CD14-positive monocyte (primary cell): ENCODE measurements at places on chromosomes 2 and 18.

DNA sequence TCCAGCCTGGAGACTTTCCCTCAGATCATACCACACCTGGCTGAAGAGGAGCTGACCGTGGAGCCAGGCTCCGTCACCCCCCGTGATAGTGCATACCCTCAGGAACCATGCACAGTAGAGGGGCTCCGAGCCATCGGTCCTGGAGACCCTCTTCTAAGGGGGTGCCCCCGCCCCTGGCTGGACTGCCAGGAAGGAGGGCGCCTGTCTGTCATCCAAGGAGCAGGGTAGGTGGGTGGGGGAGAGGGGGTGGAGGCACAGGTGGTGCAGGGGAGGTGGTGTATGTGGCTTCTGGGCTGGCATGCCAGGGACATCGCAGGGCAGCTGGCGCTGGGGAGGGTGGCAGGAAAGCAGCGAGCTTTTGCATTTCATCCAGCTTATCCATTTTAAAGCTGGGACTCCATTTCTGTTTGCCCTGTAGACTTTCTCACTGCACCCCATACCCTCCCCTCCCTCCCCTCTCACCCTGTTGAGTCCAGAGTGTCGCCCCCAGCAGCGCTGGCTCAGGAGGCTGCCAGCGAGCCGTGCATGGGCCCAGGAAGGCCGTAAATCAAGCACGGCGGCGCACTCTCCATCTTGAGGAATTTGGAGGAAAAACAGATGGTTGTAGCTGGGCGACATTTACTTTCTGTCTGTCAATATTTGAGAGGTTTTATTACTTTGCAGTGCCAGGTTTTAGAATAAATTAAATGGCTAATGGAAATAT is 56.2 kb upstream of the HS6ST1 start:
- DNase-seq: no peak

DNA sequence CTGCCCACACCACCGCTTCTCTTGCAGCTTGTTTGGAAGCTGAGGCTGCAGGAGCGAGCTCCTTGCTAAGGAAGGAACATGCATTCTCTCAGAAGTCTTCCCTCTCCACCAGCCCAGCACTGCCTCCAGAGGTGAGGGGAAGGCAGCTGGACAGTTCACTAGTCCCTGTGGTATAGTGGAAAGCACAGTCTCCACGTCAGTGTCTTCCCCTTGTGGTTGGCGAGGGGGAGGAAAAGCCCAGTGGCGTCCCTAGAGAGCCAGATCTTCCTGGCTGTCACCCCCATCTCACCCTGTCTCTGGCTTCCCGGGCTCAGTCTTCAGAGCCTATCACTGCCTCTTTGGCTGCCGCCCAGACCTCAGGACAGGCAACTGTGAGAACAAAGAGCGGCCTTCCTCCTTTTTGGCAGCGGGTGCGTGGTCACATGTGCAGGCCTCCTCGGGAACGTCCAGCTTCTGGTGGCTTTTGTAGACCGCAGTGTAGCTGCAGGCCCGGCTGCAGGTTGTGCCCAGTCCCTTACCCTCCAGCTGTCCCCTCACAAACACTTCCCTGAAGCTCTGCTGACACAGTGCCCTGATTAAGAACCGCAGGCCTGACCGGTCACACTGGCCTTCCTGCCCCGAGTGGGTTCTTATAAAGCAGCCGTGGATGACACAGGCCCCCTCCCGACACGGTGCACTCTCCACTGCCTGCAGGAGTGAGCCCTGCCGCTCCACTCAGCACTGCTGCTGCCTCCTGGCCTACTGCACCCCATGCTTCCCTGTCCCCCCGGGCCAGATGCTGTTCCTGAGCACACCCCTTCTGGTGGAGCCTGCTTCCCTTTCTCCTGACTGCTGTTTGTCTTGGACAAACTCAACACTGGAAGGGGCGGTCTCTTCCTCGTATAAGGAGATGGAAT is 90.9 kb downstream of the RNF144A start:
- peak; percentile 79 for DNase-seq

DNA sequence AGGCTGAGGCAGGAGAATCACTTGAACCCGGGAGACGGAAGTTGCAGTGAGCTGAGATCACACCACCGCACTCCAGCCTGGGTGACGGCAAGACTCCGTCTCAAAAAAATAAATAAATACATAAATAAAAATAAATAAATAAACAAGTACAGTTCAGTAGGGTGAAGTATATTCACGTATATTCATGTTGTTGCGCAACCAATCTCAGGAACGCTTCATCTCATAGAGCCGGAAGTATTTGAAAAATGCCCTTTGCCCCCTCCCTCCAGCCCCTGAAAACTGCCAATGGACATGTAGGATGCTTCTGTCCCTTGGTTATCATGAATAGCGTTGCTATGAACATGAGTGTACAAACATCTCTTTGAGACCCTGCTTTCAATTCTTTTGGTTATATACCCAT is 132.0 kb downstream of the DTNB start:
- no peak for DNase-seq

- no peak for DNase-seq
Measured at GRCh38 chr18:68449292-68449691, 265.6 kb downstream of the TMX3 start.

GRCh38 chr2:181627545-181627944 is 29.4 kb downstream of the CERKL start:
- no peak for DNase-seq

DNA sequence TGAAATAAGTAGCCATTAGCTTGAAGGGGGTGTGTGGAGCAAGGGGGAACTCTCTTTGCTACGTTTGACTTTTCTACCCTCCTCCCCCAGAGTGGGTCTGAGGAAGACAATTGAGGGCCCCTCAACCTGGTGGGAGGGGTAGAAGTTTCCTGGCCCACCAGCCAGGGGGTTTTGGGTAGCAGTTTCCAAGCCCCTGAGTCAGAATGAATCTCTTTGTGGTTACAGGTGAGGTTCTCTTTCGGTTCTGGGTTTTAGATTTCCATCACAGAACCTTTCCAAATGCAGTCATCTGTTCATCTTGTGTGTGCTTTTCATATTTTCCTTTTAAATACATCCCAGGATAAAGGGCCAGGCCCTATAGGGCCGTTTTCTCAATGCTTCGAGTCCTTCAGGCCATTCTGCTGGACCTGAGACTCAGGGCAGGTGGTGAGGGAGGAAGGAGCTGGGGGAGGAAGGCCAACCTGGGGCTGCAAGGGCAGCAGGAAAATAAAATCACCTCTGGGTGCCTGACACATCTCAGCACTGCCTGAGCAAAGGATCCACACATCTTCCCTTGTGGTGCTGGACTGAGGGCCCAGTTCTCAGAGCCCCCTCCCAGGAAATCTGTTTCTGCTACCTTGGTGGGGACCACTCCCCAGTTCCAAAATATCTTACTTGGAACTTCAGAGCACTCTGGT is 4.7 kb downstream of the LBH start:
- no peak for DNase-seq

DNA sequence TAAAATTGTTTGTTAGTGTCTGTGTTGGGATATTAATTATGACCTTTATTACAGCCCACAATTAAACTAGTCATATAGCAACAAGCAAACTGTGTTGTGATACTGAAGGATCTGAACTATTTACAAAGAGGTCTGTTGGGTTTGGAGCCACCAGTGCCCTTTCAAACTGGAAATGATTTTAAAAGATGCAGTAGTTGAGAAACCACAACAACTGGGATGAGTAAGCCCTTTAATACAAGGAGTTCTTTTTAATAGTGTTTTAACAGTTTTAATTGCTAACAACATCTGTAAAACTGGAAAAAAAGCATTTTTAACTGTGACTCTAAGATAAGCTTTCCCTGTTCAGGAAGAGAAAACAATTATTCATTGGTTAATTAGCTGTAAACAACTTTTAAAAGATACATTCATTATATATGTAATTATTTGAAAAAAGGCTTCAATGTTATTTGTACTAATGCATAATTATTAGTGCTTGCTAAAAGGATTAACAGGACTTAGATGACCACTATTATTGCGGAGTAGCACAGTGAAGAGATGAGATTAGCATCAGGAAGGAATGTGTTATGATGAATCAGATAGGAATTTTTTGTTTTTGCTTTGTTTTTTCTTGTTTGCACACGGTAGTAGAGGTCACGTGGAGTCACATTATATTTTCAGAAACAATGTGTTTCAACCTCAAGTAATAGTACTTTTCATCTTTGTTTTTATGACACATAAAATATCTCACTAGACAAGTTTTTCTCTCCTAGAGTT is 392.7 kb upstream of the FANCL start:
- DNase-seq: no peak

- no peak for DNase-seq
Measured at GRCh38 chr2:182367401-182367800, 59.4 kb downstream of the PDE1A start.

DNA sequence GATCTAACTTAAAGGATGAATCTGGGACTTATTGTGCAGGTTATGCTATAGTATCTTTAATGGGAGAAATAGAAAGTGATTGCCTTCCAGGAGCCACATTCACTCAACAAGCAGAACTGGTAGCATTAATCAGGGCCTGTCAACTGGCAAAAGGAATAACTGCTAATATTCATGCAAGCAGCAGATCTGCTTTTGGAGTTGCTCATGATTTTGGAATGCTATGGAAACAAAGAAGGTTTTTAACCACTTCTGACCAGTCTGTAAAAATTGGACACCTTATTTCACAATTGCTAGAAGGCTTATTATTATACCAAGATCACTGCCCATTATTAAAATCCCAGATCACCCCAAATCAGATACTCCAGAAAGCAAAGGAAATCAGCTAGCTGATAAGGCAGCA is 200.4 kb downstream of the MREG start:
- no peak for DNase-seq

DNA sequence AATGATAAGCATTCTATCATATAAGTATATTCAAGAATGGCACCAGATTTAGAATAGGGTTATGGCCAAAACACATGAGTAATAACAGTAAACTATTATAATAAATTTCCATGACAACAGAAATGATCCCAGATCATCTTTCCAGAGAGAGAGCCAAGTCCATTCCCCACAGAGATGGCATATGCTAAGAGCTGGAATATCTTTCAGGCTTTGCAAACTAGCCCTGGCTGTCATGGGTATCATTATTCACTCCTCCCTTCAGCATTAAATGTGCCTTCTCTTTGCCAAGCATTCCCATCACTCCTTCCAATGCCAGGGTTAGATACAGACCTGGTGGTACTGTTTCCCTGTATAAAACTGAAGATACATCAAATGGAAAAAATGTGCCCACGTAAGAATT is 10.9 kb downstream of the FEZ2 start:
- DNase-seq: no peak

GRCh38 chr2:20108655-20109396 is 57.4 kb upstream of the LAPTM4A start:
- peak; percentile 18 for DNase-seq

DNA sequence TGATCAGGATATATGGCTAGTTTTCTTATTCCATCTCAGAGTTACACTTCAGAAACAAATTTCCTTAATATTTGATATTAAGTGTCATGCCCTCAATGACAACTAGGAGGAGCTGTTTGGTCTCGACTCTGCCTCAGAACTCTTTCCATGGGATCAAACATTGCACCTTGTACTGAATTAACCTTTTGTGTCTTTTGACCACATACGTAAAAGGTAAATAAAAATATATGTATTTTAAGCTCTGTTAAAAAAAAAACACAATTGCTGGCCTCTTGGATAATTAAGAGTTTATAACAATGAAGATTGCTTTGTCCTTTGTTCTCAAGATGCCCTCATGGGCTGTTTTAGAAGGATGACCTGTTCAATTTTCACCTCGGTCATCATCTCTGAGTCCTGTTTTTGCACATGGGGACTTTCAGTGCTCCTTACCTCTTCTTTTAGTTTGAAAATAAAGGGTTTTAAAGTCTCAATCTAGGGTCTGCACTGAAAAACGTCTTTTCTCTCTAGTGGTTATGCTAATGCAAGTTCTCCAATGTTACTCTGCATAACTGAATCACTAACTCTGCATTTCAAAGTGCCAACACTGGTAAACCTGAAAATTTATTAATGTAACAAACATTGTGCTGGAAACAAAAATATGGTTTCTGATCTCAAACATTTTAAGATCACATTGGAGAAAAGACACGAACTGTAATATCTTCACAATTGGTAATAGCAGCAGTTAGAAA is 18.8 kb upstream of the FN1 start:
- DNase-seq: peak; percentile 32

DNA sequence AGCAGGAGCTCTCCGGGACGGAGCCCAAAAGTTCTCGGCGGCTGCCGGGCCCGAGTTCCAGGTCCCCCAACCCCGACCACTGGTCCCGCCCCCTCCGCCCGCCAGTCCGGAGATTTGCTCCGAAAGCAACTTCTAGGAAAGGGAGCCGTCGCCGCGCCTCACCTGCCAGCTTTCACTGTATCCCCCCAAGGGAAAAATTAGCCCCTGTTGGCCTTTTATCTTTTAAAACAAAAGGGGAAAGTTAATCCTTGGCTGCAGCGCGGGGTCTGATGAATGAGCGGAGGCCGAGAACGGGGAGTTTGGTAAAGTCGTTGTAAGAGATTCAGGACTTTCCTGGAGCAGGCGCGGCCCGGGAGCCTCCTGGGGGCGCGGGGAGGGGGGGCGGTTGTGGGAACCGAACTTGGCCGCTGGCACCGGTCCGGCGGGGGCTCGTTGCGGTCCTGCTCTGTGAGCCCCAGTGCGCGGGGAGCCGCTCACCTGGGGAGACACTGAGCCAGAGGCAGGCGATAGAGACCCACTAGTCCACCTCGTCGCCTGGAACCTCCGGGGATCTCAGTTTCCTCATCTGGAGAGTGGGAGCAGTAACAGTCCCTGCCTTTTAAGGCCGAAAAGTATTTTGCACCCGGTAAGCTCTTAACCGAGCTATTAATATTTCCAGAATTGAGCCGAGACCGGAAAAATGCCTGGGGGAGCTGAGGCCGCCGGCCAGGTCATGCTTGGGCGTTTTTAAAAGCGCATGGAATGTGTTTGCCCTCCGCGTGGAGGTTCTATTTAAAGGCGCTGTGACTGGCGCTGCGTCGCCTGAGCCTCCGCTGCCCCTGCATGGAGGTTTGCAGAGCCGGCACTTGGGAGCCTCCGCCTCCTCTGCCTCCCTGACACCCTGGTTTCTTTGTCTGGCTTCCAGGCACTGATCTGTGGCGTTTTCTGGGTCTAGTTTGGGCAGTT is 1.1 kb downstream of the EFHD1 start:
- no peak for DNase-seq

DNA sequence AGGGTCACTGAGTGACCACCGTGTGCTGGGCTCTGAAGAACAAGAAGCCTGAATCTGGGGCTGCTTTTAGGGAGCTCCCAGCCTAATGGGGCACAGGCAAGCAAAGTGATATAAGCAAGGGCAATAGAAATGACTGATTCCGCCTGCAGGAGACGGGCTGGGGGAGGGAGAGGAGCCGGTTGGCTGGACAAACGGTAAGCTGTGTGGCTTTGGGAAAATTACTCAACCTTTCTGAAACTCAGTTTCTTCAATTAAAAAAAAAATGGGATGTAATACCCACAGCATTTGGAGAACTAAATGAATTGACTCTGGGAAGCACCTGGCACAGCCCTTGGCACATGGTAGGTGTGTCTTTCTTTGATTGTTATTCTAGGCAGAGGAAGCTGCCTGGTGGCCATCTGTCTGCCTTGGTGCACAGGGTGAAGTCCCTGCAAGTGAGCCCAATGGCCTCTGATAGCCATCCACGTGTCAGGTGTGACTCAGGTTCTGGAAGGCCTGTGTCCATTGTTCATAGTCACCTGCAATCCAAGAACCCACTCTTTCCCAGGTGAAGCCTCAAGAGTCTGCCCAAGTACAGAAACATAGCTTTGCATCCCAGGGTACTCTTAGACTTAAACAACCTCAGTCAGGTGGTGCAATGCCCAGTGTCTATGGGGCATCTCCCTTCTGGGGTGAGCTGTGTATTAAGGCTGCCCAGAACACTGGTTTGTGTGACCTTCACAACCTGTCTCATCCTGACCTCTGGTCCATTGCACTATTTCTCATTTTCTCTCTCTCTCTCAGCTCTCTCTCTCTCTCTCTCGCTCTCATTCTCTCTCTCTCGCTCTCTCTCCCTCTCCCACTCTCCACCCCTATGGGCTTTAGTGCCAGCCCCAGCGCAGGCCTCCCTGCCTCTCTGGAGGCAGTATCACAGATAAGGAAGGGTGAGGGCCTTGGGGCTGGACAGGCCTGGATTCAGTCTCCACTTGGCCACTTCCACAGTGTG is 30.0 kb upstream of the NTSR2 start:
- DNase-seq: no peak
